ENCODE measurements at places on chromosomes 7 and 10. TPM values are rescaled to one million over a fixed set of nuclear protein-coding genes. Genes with fewer than 3 reads are reported as not detected.

Gene CRHR2
- total RNA-seq: not detected

Gene EXOSC1
- total RNA-seq: 59.8 TPM

Gene PCDH15
- total RNA-seq: not detected

Gene EGR2
- total RNA-seq: 201 TPM

- no peak for DNase-seq
These were observed 21.9 kb upstream of the SMURF1 start for GRCh38 chr7:99165816-99166215.
